ENCODE measurements at places on chromosomes 3 and 15.

DNA sequence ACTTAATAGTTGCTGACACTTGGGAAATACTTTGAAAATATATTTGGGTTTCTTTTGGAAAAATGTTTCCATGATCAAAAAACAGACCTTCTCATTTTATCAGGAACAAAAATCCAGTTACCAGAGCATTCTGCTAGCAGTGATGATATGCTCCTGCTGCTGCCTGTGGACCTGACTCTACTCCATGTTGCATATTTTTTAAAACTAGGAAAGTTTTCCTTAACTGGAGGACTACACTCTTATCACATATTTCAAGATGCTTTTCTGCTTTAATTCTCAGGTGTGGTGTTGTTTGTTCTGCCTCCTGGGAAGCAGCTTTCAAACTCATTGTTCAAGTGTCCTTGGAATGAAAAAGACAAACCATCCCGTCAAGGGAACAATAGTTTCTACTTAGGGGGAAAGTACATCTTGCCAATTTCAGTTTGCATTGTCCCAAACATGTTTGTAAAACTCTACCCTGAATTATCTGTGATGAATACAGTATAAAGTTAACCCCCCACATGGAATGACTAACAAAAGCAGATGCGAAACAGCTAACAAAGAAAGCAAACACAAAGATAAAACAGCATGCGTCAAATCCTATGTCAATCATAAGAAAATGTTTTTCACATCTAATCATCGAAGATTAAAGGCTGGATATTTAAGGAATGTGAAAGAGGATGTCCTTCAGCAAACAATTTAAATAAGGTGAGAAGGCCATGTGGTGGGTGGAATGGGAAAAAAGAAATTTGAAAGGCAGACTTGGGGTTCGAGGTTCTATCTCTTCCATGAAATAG lies 40.1 kb upstream of the PSMD6 start:
- no peak for DNase-seq

DNA sequence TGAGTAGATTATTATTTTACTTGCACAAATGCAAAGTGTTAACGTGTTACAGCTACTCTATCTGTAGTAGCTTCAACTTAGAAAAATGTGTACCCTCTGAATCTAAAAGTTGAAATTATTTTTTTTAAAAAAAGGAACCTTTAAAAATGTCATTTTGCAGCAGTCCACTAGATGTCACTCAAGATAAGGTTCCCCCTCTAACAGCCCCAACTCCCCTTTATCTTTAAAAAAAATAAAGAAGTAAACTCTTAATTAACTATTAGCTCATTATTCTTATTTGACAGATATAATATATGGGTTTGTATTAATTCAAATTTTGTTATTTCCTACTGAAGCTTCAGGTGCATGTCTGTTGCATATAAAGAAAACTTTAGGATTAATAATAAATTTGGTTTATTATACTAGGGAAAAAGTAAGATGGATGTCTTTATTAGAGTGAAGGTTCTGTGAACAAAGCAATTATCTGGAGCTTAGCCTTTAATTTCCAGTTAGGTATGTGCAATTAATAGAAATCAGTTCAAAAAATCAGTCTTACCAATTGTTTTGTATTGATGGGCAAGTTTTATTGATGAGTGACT lies 288.5 kb downstream of the VGLL3 start:
- no peak for DNase-seq

- DNase-seq: no peak
Measured at GRCh38 chr15:38017721-38018120, 83.3 kb downstream of the TMCO5A start.

DNA sequence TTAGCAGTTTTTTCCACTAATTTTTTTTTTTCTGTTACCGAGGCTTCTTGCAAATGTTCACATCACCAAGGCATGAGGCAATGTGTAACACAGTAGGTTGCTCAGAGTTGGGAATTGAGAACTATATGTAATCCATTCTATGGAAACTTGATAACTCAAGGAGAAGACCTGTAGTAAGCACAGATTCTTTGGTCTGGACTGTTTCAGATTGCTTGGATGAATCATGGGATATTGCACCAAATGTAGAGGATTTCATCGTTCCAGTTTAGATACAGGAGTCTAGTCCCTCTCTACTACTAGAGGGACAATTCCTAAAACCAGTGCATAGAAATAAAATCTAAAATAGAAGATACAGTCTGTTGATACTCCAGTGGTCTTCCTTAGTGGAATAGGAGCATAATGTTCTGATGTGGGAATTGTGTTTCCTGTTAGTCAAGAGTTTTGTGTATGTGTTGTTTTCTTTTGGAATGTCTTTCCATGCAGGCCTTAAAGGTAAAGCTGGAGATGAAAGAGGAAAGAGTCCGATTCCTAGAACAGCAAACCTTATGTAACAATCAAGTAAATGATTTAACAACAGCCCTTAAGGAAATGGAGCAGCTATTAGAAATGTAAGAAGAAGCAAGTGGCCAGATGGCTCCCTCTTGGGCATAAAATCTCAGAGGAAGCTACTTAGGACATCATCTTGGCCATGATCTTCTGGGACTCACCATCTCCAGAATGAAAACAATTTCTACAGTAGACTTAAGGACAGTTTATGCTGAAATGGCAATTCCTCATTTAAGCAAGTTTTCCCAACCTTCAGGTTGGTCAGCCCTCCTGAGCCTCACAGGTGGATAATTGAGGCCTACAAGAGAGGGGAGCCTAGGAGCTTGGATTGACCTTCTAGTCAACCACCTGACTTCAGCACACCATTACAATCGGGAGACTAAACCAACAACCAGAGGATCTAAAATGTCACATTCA lies 10.7 kb downstream of the KNSTRN start:
- DNase-seq: no peak

Data from stimulated activated CD4-positive, alpha-beta T cell treated with anti-CD3 and anti-CD28 coated beads, Interleukin-12 subunit alpha, Interleukin-12 subunit beta, amount 100 ng/mL, for 48 hours (primary cell).